ENCODE measurements at places on chromosomes 3 and 15.

- DNase-seq = no peak
Measured at GRCh38 chr3:55159711-55160110, 231.9 kb upstream of the LRTM1 start.

- DNase-seq = no peak
Measured at GRCh38 chr3:107690522-107691138, 167.9 kb downstream of the BBX start.

DNA sequence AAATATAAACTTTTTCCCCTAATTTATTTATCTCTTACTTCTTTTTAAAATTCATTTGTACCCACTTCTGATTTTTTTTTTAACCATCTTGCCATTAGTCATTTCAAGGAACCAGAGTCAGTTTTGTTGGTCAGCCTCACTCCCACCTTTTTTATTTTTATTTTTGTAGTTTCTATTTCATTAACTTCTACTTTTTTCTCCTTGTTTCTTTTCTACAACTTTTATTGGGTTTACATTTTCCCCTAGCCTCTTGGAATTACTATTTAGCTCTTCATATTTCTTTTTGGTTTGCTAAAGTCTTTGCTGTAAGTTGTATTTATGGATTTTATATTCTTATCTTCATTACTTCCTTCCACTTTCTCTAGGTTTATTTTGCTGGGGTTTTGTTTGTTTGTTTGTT lies 13.7 kb upstream of the VEPH1 start:
- DNase-seq = no peak

GRCh38 chr15:56917652-56918045 lies 795 bp upstream of the TCF12 start:
- peak; percentile 54 for DNase-seq

DNA sequence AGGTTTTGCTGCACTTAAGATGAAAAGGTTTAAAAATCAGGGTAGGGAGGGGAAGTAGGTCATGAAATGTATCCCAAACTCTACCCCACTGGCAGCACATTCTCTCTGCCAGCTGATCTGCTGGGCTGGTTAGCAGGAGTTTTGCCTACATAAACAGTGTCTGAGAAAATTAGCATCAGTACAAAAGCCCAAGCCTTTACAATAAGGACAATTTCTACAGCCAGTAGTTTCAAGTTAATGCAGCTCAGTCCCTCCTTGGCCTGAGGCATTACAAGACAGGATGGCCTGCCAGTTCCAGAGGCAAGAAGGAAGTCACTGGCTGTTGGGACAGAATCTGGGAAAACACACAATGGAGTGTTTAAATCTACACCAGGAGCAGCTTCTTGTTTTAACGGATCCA lies 32.8 kb downstream of the NCEH1 start:
- DNase-seq = no peak

DNA sequence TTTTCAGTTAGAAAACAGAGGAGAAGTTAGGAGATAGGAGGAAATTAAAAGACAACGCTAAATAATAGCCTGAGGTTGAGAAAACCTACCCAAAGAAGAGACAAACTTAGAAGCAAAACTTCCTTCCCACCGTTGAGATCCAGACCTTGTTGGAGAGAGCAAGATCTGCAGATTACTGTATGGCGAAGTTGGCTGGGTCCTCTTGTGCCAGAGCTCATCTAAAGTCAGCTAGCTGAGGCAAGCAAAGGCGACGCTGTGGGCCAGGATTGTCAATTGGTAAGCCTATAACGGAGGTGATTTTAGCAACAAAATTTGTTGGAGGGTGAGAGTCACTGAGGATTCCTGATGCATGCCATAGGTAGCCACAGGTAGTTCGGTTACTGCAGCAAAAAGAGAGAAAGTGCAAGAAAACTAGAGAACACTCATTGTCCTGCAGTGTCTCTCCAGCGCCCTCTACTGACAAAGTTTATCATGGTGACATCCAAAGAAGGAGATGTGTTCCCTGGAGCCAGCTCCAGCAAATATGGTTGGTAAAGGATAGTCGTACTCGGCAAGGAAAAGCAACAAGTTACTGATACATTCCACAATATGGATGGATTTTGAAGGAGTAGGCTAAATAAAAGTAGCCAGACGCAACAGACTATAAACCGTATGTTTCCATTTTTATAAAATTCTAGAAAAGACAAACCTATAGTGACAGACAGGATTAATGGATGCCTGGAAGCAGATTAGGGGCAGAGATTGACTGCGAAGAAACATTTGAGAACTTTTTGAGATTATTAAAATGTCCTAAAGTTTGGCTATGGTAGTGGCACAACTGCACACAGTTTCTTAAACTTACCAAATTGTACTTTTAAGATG lies 9.8 kb upstream of the OR5K4 start:
- DNase-seq = no peak

DNA sequence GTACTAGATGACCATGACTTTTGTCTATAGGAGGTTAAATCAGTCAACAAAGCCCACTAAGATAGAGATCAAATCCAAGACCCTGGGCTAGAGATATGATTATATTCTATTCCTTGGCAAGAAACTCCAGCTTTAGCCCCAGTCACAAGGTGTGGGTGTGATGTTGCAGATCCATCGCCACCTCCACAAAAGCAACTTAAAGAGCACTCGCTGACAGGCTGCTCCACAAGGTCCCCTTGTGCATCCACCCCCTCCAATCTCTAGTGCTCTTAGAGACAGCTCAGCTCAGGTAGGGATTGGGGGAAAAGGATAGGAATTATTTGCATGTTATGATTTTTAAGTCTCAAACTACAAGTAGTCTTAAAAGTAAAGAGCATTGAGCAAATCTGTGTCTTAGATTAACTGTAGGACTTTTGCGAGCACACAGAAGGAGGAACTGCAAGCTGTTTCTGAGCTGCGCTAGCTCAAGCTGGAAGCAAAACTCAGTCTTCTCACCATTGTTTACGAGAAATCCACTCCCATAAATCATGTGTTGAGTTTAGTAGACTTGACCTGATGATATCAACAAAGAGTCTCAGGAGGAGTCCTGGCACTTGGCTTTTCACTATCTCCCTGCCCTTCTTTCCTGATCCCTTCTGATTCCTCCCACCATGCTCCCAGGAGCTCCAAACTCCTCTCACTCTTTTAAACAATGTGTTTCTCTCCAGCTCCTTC lies 177.6 kb downstream of the STAC start:
- DNase-seq = no peak

DNA sequence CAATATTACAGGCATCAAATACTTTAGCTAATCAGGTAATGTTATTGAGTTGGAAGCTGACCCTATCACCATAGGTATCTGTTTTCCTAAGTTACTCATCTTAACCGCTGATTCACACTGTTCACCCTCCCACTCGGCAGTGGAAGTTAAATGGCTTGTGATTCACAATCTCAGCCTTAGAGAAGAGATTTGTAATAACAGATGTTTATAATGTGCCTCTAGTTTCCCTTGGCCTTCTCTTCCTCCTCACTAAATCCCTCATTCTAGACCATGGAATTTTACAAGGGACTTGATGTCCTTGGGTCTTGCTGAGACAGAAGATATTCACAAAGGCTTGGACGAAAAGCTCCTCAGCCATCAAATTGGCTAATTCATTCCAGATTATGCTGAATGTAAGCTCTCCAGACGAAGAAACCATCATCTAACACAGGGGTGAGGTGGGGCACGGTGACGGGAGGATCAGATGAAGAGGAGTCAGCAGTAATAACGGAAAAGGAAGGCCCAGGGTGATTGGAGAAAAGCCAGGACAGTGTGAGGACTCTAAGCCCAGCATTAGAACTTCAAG lies 931.7 kb downstream of the MCTP2 start:
- no peak for DNase-seq

DNA sequence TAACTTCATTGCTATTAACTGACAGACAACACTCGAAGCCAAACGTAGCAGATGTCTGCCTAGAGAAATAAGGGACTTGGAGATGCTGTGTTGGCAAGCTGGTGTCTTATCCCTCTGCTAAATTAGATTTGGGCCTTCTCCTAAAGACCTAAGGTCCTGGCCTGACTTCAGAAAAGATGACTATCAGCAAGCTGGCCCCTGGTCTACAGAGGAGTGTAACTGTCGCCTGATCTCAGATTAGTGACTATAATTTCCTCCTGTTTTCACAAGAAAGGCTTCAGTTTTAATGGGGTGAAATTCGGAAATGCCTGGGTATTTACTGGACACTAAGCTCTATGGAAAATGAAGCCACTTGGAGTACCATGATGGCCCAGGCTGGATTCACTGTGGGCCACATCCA lies 53.1 kb upstream of the SLC7A14 start:
- no peak for DNase-seq

DNA sequence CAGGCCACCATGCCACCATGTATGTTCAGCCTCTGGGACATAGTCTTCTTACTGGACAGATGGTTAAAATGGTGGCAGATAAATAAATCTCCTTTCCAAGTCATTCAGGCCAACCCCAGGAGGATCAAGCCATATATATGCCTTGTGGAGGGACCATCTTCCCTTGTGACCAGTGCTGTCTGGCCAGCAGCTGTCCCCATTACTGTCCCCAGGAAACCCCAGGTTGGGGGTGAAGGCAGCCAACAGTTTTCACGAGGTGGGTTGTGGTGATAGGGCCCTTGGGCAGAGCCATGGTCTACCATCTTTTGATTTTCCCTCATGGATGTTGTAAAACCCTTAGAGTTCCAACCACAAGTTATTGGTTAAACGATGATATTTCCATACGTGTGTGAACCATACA lies 48.7 kb upstream of the PCSK6 start:
- no peak for DNase-seq

DNA sequence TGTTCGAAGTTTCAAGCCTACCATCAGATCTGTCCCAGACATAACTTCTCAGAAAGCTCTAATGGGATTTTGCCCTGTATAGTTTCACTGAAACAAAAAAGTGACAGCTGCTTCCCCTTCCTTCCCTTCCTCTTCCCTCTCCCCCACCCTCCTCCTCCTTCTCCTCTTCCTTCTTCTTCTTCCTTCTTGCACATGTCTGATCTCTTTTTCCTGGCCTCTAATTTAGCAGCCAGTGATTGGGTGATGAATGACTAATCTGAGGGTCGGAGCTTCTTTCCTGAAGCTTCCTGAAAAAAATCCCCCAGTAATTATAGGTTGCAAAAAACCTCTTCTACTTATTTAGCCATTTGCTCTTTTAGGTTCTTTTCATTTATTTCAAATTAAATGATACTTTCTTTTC lies 168.7 kb downstream of the POTEB3 start:
- DNase-seq = no peak

GRCh38 chr3:50230104-50230793 lies 5.8 kb upstream of the GNAI2 start:
- DNase-seq = no peak

DNA sequence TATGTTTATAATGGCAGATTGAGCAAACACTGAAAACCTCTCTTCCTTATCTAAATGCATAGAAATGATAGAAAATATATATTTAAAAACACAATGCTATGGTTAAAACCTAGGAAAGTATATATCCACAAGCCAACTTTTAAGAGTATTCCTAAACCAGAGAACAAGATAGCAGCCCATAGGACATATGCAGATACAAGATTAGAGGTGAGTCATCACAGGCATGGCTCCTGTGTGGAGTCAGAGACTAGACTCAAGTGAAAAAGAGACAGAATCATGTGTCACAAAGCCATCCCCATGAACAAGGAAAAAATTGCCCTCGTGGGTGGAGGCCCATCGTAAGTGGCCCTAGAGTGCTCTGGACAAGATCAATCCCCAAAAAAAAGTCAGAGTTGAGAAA lies 199.4 kb upstream of the PPP2R3A start:
- DNase-seq = no peak

DNA sequence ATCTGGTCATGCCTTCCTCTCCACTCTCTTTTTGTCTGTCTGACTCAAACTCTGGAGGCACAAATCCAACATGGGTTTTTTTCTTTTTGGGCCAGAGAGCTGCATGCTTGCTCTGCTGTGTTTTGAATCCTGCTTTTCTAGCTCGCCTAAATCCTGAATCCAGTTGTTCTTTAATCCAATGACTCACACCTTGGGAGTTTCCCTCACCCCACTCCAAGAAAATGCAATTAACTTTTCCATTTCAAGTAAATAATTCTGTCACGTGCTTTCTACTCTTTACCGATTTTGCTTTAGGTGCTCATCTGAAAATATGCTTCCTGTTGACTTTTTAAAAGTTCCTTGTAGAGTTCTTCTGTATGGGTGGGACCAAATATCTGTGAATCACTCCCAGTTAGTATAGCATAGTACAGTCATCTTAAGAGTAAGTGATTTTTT lies 47.6 kb downstream of the SLMAP start:
- no peak for DNase-seq

DNA sequence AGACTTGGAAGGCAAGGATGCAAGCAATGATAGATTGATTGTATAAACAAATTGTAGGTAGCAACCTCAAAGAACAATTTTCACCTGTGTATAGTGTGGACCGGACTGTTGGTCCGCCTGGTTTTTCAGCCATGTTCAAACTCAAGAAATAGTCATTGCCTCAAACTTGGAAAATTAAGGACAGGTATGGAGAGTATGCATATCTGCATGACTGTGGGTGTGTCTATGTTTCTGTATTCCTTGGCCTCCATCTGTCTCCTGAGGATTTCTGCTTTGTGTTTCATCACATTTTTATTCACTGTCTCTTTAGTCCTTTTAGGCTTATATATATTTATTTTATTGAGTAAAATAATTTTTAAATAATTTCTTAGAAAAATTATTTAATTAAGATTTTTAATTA lies 53.9 kb upstream of the RASA2 start:
- DNase-seq = no peak

GRCh38 chr3:101941318-101942040 lies 92.2 kb downstream of the NFKBIZ start:
- DNase-seq = no peak

DNA sequence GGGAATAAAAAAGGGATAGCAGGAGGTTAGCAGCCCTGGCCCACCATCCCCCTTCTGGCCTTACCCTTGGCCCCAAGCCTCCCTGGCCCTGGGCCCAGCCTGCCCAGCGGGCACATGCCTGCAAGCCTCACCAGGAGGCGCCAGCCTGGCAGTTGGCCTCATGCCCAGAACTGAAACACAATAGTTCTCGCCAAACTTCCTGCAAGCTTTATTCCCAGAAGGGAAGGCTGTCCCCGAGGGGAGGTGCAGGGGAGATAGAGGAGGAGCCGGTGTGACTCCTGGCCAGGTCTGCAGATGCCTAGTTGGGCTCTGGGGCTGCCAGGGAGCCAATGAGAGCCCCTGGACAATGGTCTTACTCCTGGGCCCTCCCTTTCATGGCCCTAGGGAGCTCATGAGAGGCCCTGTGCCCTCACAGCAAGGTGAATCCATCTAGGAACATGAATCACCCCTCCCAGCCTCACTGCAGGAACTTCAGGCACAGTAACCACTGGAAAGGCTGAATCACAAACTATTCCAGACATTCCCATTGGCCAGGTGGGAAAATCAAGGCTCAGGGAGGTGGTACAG lies 4.0 kb downstream of the CCDC33 start:
- DNase-seq = peak; percentile 68

- no peak for DNase-seq
Measured at GRCh38 chr3:175383371-175383770, 524.2 kb downstream of the NAALADL2 start.
